ENCODE measurements at places on chromosomes 7 and 10.

GRCh38 chr7:33425929-33426678 is 296.7 kb downstream of the BBS9 start:
- H3K27me3 ChIP-seq = no peaks in the 10 kb centered on the region
- DNase-seq = no peak
- H3K27ac ChIP-seq = no peak overlapping the region
- no peak overlapping the region for H3K4me3 ChIP-seq
- H3K36me3 ChIP-seq = no peaks in the 10 kb centered on the region

GRCh38 chr7:75962607-75963380 is 31.6 kb downstream of the TMEM120A start:
- no peak for DNase-seq
- H3K27me3 ChIP-seq = no peaks in the 10 kb centered on the region
- no peak overlapping the region for H3K4me3 ChIP-seq
- peaks cover 5% of the 10 kb centered on the region for H3K4me1 ChIP-seq
- no peak overlapping the region for H3K27ac ChIP-seq
- H3K36me3 ChIP-seq = peaks cover 32% of the 10 kb centered on the region

DNA sequence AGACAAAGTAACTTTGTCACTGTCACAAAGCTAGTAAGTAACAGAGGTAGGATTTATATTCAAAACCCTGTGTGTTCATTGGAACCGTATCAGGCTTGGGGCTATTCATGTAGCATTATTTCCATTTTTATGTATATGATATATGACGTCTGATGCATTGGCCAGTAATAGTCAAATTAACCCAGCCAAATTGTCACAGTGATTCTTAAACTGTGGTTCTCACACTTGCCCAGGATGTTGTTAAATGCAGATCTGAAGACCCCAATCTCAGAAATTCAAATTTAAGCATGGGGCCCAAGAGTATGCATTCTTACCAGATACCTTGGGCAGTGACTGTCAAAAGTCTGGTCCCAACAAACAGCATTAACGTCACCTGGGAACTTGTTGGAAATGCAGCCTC is 63.9 kb downstream of the C1GALT1 start:
- H3K4me1 ChIP-seq = no peaks in the 10 kb centered on the region
- no peak overlapping the region for H3K4me3 ChIP-seq
- no peak overlapping the region for H3K27ac ChIP-seq

DNA sequence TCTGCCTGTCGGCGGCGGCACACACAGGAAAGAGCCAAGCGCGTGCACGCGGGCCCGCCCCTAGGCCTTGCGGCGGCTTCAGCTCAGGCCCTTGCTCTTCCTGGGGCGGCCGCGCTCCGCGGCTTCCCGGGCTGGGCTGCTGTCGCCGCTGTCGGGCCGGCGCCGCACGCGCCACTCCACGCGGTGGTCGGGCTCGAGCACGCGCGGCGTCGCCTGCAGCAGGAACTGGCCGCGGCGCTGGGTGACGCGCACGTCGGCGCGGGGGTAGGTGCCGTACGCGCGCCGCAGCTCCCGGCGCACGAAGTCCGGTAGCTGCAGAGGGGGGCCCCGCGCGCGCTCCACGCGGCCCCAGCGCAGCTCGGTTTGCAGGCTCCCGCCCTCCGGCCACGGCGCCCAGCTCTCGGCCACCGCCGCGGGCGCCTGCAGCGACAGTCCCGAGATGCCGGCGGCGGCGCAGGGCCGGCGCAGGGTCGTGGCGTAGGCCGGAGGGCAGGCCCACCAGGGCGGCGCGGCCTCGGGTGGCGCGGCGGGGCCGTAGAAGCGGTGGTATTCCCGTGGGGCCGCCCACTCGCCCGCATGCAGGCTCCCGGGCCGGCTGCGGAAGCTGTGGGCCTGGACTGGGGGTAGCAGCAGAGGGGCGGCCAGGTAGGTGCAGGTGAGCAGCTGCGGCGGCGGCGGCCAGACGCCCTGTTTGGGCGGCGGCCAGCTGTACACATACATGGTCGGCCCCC is 804 bp downstream of the C10orf95 start:
- H3K36me3 ChIP-seq = peaks cover 8% of the 10 kb centered on the region
- peak; percentile 89 for DNase-seq
- H3K27ac ChIP-seq = peak overlapping the region; percentile 91

GRCh38 chr7:98703916-98704315 is 86.8 kb downstream of the NPTX2 start:
- H3K4me3 ChIP-seq = no peak overlapping the region
- DNase-seq = no peak
- no peaks in the 10 kb centered on the region for H3K36me3 ChIP-seq
- H3K4me1 ChIP-seq = no peaks in the 10 kb centered on the region

DNA sequence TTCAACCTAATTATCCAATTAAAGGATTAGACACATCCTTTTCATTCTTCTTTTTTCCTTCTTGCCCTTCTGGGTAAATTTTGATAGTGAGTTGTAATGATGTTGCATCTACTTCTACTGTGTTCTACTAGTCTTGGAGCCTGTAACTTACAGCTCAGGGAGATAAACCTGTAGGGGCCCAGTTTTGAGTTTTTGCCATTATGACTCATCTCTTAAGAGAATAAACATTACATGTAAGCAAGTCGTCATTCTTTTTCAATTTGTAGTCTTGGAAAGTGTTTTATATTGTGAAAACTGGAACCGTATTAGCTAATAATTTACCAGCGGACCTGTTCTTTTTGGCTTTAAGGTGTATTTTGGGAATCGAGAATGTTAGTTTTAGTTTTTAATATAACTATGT is 89.7 kb upstream of the RPA3 start:
- no peak for DNase-seq
- H3K4me3 ChIP-seq = no peak overlapping the region
- H3K27me3 ChIP-seq = no peaks in the 10 kb centered on the region
- no peaks in the 10 kb centered on the region for H3K36me3 ChIP-seq

GRCh38 chr10:124288486-124288885 is 130.2 kb downstream of the OAT start:
- H3K4me1 ChIP-seq = no peaks in the 10 kb centered on the region
- no peak overlapping the region for H3K27ac ChIP-seq
- H3K4me3 ChIP-seq = no peak overlapping the region
- no peaks in the 10 kb centered on the region for H3K27me3 ChIP-seq
- no peak for DNase-seq

- H3K27me3 ChIP-seq = no peaks in the 10 kb centered on the region
- peaks cover 3% of the 10 kb centered on the region for H3K36me3 ChIP-seq
- no peak overlapping the region for H3K27ac ChIP-seq
Observed at GRCh38 chr10:74910976-74911350, 84.6 kb downstream of the KAT6B start.

- H3K4me3 ChIP-seq = no peak overlapping the region
- no peaks in the 10 kb centered on the region for H3K4me1 ChIP-seq
- peaks cover 5% of the 10 kb centered on the region for H3K27me3 ChIP-seq
- no peaks in the 10 kb centered on the region for H3K36me3 ChIP-seq
Observed at GRCh38 chr10:86337121-86337601, 29.4 kb downstream of the GRID1 start.
